ENCODE measurements at places on chromosomes 16 and 17. TPM values are rescaled to one million over a fixed set of nuclear protein-coding genes. Genes with fewer than 3 reads are reported as not detected.

CBLN1 gene
- total RNA-seq = not detected

TERB1 gene
- total RNA-seq = under 0.01 TPM

KRTAP9-8 gene
- not detected for total RNA-seq

KCNJ18 gene
- total RNA-seq = not detected
